ENCODE measurements at places on chromosomes 12 and 14.

GRCh38 chr14:52850451-52850909 is 59.1 kb upstream of the GNPNAT1 start:
- no peak for DNase-seq

DNA sequence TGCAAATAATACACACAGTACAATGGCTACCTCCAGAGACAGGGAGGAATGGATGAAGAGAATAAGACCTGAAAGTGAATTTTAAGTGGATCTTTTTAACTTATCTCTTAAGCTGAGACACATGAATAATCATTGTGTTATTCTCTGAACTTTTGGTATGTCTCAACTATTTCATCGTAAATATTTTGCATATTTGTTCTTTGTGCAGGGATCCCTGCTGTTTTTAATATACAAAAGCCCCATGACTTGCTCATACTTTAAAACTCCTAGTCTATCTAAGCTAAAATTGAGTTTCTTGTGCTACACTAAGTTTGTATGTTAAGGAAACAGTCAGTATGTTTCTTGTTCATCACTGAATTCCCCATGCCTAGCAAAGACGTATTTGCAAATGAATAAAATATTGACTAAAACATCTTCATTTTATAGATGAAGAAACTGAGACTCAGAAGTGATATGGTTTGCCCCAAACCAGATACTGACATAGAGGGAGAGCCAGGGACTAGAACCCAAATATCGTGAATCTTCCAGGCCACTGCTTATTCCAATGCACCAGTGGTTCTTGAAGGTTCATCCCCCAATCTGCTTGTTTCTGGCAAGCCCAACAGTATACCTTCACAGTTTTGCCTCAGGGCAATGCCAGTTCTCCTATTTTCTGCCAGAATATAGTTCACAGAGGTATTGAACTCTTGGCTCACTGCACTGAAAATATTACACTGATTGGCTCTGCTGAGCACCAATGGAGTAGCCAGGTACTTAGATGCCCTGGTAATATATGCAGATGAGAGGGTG is 356.9 kb downstream of the MED13L start:
- peak; percentile 67 for DNase-seq

DNA sequence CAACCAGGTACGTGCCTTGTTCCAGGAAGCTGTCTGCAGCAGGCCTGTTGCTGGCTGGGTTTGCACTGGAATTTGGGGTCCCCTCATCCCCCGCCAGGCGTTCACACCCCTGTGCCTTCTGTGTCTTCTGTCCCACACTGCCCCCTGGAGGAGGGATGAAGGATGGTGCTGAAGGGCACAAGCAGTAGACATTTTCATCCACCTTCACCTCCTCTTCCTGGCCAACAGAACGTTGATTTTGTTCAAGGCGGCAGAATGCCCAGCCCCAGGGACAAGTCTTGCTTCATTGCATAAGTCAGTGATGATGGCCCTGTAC is 122.1 kb downstream of the CALM1 start:
- peak; percentile 10 for DNase-seq

GRCh38 chr14:29144621-29145020 is 378.0 kb downstream of the FOXG1 start:
- peak; percentile 98 for DNase-seq

- DNase-seq: no peak
Measured at GRCh38 chr12:16407346-16407745, 59.9 kb downstream of the MGST1 start.

GRCh38 chr14:31880935-31881334 is 196.2 kb upstream of the ARHGAP5 start:
- DNase-seq: peak; percentile 94

DNA sequence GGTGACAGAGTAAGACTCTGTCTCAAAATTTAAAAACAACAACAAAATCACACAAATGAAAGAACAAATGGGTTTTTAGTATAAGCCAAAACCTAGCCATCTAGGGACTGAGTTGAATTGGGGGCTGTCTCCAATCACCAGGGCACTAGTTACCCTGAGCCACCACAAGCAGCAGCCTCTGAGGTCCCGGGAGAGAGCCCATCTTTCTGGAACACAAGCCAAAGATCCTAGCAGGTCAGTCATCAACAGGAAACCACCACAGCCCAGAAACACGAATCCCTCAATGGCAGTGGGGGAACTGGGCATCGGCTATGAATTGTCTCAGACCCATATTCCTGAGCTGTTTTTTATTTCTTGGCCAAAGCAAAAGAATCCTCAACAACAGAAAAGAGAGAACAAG is 75.3 kb downstream of the KDM2B start:
- DNase-seq: peak; percentile 59

DNA sequence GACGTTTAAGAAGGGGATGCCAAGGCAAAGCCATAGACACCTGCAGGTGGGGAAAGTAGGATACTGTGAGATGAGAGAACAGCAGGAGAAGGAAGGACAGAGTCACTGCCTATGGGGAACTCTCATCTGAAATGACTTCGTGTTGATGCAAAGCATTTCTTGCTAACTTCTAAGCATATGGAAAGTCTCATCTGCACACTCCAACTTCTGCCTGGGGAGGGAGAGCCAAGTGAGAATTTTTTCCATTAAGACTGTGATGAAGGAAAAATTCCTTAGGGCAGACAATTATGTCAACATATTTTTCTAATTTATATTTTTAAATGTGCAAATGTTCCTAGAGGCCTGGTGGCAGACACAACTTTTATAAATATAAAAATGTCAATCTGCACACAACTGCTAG is 115.3 kb downstream of the IPO8 start:
- DNase-seq: no peak

DNA sequence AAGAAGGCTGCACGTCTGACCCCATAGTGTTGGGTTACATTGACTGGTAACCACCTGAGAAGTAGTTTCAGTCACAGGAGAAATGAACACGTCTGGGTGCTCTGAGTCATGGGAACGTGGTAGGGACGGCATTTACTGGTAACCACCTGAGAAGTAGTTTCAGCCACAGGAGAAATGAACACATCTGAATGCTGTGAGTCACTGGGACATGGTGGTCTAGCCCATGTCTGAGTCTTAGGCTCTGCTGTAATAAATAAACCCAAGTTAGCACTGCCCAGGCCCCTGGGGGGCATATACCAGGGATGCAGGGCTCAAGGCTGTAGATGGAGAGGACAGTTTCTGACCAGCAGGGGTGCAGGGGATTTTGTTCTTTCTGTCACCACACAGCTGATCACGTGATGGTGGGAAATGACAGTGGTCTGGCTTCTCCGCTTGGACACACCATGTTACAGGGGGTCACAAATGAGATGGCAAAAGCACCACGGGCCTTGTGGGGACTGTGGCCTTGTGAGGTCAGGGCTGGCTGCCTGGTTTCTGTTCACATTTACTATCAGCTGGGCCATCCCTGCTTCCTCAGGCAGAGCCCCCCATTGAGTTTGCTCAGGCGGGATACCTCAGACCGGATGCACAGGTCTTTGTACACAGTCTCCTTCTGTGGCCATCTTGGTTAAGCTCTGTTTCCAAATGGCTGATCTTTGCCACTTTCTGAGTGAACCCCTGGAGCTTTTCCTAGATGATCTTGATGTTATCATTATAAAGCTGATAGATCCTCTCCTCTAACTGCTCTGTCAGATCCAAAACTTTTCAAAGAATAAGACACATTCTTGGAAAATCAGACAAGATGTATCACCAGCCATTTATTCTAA is 9.8 kb upstream of the C12orf42 start:
- DNase-seq: no peak

DNA sequence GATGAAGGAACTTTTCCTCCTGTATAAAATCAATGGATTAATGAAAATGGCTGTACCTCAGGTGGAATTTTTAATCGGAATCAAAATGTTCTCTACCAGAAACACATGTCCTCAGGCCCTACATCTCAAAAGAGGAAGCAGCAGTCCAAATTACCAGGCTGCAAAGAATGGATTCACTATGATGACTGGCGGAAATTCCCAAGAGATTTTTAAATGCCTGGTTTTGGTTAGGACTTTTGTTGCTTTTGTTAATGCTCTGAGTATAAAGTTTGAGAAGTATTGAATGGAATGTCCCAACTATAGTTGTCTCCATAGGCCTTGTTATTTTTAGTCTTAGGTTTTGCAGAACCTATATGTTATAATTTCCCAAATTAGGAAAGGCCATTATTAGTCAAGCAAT is 11.2 kb upstream of the IFNG start:
- no peak for DNase-seq

DNA sequence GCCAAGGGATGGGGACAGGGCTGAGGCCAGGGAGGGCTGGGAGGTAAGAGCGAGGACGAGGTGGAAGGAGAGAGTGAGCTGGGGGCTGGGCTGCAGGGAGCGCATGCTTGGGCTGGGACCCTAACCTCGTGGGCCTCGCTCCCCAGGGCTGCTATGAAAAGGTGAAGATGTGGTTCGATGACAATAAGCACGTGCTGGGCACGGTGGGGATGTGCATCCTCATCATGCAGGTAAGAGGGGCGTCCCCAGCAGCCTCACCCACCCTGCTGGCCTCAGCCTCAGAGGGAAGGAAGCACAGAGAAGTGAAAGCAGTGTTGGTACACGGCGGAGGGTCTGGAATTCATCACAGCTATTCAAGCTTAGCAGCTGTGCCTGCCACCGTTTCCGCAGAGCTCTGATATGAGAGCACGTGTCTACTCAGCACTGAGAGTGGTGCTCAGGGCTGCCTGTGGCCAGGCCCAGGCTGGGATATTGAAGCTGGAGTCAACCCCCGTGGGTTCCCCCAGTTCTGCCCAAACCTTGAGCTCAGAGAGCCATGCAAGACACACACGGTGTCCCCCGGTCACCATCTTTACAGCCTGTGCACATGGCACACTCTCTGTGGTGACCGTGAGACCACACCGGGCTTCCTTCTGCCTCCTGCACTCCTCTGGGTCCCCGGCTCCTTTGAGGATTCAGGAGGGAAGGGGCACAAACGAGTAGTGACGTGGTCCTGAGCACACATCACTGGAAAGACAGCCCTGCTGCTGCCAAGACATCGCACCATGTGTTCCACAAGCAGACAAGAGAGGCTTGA is 204.6 kb downstream of the TSPAN9 start:
- DNase-seq: no peak

DNA sequence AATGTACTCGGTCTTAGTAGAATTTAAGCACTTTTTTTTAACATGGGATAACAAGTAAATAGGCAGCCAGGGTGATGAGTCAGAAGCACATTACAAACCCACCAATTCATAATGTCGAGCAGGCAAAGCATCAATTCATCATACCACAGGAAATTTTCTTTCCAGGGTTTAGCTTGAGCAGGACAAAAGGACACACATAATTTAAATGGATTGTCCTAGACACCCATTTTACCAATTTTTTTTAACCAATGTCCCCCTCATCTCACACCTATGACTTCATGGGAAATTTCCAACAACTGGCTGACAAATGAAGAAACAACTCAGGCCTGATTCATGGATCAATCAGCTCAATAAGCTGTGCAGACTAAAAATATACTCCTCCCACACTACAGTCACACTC is 58.8 kb upstream of the FOXG1 start:
- peak; percentile 6 for DNase-seq

- no peak for DNase-seq
Measured at GRCh38 chr14:101889366-101889765, 75.0 kb upstream of the DYNC1H1 start.

- DNase-seq: peak; percentile 32
Measured at GRCh38 chr12:42039176-42039575, 105.5 kb downstream of the GXYLT1 start.

DNA sequence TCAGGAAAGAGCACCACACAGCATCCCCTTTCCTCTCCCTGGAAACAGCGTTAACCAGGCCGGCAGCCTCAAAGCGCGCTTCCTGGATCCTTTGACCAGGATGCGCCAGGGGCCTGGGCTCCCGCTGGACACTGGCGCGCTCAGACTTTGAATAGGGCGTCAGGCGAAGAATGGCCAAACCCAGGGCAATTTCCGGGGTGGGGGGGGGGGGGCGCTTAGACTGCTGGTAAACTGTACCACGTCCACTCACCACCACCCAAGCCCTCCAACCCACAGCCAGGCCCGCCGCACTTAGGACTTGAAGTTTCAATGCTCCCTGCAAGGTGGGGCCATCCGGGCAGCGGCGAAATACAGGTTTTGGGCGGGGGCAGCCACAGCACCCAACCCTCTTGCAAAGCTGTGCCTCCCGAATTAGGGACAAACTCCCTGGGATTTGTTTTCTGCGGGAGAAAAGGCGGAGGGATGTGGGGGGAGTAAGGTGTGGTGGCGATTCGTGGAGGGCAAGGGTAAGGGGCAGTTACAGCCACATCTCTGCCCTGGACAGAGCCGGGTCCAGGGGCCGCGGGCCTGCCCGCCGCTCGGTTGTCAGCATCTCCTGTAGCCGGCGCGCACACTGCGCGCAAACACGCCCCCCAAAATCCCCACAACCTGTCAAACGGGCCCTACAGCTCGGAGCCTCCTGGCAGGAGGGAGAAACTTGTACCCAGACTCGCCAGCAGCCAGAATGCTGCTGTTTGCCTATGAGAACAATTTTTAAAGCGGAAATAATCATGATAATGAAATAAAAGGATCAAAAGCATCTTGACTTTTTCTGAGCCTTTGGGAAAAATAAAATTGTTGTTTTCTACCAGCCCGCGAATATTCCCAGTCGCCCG is 958 bp downstream of the RTN1 start:
- DNase-seq: no peak

DNA sequence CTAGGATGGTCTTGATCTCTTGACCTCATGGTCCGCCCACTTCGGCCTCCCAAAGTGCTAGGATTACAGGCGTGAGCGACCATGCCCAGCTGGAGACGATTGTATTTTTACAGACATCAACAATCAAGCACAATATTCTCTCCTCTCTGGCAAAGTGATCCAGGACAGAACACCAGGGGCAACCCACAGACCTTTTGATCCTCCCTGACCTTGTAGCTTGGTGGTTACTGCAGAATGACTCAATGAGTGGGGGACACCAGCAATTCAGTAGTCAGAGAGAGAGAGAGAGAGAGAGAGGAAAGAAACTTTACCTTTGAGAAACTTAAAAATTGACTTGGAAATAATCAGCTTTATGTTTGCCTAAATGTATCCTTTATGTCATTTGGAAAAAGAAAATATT is 51.2 kb downstream of the DRAM1 start:
- DNase-seq: no peak

DNA sequence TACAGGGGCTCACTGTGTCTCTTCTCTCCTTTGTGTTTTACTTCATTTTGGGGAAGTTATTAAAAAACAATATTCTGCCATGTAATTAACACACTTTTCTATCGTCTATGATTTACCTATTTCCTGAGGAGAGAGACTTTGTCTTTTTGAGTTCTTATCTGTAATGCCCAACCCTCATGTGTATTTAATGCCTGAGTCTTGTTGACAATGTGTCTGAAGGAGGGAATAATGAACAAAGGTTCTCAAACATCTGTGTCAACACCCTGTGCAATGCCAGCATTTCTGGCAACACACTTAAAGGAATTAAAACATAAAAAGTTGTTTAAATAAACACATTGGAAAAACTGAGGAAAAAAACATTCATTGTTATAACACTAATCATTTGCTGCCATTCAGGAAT is 147.1 kb downstream of the SLC15A5 start:
- no peak for DNase-seq

DNA sequence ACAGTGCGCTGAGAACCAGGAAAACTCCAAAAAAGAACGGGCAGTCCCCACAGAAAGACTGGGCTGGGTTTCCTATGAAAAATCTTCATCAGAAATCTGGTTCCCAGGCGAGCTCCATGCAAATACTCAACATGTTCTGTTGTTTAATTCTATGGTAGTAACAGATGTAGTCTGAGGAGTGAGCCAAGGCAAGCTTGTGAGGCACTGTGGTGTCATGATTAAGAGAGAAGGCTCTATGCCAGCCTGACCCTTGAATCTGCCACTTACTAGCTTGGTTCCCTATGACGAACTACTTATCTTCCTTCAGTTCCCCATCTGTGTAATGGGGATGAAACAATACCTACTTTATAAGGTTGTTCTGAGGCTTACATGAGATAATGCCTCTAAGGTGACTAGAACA is 10.7 kb downstream of the POMT2 start:
- peak; percentile 73 for DNase-seq
